ENCODE measurements at places on chromosomes 3 and 15.

- H3K4me1 ChIP-seq: peaks cover 18% of the 10 kb centered on the region
- H3K4me3 ChIP-seq: peak overlapping the region; percentile 45
- H3K27ac ChIP-seq: no peak overlapping the region
- no peaks in the 10 kb centered on the region for H3K36me3 ChIP-seq
These were observed 1.0 kb upstream of the PCBP4 start for GRCh38 chr3:51968170-51968775.

- no peak overlapping the region for H3K27ac ChIP-seq
- peak overlapping the region; percentile 4 for H3K4me3 ChIP-seq
- DNase-seq: no peak
- peaks cover 11% of the 10 kb centered on the region for H3K4me1 ChIP-seq
- no peaks in the 10 kb centered on the region for H3K36me3 ChIP-seq
- H3K27me3 ChIP-seq: no peaks in the 10 kb centered on the region
These were observed 19.2 kb upstream of the CORO2B start for GRCh38 chr15:68559345-68560310.

DNA sequence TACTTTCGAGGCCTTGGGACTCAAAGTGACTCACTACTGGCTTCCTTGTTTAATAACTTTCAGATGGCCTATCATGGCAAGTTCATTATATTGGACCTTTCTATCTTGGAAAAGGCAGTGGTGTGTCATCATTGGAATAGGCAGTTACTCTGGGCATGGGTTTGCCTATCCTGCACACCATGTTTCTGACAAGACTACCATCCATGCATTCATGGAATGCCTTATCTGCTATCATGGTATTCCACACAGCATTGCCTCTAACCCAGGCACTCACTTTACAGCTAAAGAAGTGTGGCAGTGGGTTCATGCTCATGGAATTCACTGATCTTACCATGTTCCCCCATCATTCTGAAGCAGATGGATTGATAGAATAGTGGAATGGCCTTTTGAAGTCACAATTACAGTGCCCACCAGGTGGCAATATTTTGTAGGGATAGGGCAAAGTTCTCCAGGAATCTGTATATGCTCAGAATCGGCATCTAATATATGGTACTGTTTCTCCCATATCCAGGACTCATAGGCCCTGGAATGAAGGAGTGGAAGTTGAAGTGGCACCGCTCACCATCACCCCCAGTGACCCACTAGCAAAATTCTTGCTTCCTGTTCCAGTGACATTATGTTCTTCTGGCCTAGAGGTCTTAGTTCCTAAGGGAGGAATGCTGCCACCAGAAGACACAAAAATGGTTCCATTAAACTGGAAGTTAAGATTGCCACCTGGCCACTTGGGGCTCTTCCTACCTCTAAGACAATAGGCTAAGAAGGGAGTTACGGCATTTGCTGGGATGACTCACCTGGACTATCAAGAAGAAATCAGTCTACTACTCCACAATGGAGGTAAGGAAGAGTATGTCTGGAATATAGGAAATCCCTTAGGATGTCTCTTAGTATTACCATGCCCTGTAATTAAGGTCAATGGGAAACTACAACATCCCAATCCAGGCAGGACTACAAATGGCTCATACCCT, 1161.4 kb downstream of the SI start:
- H3K36me3 ChIP-seq: no peaks in the 10 kb centered on the region
- H3K27me3 ChIP-seq: no peaks in the 10 kb centered on the region
- H3K4me1 ChIP-seq: no peaks in the 10 kb centered on the region
- H3K27ac ChIP-seq: no peak overlapping the region
- no peak overlapping the region for H3K4me3 ChIP-seq
- DNase-seq: no peak

DNA sequence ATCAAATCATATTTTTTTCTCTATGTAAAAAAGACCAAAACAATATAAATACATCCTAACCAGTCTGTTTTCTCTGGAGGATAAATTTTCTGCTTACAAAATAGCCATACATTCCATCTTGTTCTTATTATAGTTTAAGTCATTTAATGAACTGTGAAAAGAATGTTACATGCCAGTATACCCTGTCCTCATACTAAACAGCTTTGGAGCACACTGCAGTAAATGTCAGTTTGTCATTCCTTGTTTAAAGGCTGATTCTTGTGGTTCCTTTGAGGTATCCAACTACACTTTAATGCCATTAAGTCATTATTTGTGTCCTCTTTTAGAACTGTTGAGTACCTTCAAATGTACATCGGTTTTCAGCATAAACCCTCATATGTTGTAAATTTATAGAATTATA, 52.7 kb upstream of the DCBLD2 start:
- peaks cover 20% of the 10 kb centered on the region for H3K4me1 ChIP-seq
- no peaks in the 10 kb centered on the region for H3K36me3 ChIP-seq
- H3K27me3 ChIP-seq: no peaks in the 10 kb centered on the region

DNA sequence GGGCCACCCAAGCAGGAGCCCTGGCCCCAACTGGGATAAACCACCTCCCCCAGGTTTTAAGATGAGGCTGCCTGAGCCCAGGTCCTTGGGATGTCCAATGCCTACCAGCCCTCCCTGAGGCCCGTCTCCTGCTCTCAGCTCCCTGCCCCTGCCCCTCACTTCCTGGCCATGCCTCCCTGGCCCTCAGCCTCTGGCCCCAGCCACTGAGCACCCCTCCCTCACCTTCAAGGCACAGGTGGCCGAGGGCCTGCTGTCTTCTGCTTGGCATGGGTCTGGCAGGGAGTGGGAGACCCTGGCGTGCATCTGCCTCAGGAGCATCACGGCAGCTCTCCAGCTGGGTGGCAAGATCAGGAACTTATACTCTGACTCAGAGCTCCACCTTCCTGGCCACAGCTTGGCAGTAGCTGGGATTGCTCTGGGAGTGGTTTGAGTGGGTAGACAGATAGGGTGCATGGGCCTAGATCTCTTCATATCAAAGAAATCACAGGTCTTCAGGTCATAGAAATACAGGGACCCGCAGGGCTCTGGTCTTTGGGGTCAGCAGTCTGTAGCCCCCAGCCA, at the start of gene PLA2G4E:
Gene PLA2G4E, minus strand, starts transcription at position 330 of the 561 bp plus-strand sequence. Its CDS starts 12 bp downstream, at position 318.
- no peak within 1 kb of the TSS for H3K4me3 ChIP-seq
- peak within 1 kb of the TSS; percentile 3 for H3K27ac ChIP-seq
- H3K4me1 ChIP-seq: peaks cover 12% of the 10 kb centered on the region
- no peak for DNase-seq
- no peaks in the 10 kb centered on the region for H3K36me3 ChIP-seq
- peaks cover 5% of the 10 kb centered on the region for H3K27me3 ChIP-seq

All from keratinocyte (primary cell).